ENCODE measurements at places on chromosomes 6 and 20.

DNA sequence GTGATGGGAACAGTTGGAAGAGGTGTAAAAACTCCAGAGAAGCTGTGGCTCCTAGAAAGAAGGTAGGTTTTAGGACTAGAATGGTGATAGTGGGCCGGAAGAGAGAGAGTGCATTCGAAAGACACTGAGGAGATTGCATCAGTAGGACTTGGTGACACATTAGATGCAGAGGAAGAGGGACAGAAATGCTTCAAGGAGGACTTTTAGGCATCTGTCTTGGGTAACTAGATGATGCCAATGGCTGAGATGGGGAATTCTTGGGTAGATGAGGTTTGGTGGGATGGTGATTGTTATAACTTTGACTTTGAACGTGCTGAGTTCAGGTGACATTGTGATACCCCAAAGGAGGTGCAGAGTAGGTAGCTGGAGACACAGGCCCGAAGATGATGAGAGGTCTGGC lies 196.5 kb downstream of the GMPR start:
- DNase-seq, result no peak

DNA sequence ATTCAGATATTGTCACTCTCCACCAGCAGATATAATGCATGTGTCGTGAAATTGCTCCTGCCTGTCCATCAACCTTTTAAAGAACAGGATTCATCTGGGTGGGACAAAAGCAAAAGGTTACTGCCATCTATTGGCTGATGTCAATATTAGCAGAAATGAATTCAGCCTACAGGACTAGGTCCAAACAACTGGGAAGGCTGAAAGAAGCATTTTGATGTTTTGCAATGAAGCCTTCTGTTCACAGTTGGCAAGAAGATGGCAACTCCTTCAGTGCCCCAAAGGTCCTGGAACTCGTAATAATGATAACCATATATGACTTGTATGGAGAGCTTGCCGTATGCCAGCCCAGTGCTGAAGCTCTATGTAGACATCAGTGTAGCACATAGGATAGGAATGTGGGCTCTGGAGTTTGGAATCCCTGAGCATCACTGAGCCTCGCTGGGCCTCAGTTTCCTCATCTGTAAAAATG lies 7.5 kb downstream of the BCAS1 start:
- peak; percentile 56 for DNase-seq

DNA sequence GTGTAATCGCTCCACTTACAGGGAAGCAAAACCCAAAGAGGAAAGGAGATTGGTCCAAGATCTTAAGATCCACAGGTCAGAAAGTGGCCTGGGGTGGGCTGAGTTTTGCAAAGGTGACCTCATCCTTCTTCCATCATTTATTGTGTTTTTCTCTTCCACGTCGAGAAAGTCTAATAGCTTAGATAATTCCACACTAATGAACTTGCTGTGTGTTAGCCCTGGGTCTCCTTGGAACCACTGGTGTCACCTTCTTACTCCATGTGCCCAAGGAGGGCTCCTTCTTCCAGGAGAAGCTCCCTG lies 1.7 kb downstream of the SLC13A3 start:
- DNase-seq, result no peak

DNA sequence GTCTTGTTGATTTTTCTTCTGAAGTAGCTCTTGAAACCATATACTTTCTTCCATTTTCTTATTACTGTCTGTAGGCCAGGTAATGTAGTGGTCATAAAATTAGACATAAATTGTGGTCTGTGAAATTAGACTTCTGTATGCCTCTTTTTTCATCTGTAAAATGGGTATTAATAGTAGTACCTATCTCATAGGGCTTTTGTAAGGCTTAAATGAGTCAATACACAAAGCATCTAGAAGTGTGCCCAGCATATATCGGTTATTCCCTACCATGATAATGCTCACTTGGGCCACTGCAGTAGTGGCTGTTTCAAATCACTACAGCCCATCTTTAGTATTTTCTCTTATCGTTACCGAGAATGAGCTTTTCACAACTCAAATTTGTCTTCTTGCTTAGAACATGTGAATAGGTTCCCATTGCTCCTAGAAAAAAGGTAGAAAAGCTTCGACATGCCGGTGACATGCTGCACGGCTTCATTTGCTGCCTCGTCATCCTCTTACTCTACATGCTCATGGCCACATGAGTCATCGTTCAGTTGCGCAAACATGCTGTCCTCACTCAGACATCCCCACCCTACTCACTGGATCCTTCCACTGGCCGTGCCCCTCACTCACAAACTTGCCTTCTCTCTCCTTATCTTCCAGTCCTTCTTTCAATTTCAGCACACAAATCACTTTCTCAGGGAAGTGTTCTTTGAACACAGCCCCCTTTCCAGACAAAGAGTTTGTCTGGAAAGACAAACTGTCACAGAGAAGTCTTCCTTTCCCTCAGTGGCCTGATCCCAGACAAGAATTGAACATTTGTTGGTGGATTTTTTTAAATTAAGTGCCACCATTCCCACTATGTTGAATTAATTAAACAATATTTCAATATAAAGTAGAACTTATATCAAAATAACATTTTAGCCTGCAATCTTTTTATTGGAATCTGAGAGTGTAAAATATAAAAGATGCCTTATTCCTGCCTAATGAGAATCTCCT lies 32.2 kb upstream of the ERVFRD-1 start:
- DNase-seq, result no peak

DNA sequence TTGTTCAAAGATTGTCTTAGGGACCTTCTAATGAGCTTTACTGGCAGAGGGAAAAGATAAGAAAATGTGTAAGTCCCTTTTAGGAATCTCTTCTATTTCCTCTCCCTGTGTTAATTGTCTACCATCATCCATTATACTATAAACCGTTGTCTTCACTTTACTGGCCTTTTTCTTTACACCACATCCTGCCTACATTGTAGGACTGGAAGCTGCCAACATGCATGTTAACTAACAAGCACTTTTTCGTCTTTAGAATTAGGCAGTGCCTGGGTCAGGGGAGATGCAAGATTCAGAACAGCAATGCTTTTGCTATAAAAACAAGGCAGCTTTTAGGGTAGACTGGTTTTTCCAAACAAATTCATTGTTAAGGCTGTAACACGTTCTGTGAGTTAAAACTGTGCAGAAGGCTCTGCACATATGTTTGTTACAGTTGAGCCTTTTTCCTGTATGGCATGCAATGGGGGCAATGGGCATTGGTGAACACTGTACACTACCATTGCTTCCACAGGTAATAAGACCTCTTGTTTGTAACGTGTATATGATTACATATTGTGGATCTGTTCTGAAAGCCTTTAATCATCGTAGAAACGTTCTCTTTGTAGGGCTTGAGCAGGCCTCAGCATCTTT lies 10.9 kb upstream of the PKIG start:
- no peak for DNase-seq

- no peak for DNase-seq
Measured at GRCh38 chr6:150243620-150244314, 100.9 kb downstream of the PPP1R14C start.

DNA sequence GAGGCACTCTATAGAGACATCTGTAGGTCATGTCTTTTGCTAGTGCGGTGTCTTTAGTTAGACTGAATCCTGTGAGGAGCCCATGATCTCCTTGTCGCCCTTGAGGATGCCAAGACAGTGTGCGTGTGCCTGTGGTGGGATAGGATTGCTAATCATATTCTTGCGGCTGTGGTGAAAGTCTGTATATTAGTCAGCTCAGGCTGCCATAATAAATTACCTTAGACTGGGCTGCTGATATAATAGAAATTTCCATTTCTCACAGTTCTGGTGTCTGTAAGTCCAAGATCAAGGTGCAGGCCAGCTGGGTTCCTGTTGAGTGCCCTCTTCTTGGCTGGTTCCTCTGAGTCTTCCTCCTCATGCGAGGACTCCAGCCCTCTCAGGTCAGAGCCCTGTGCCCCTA lies 141.2 kb downstream of the JARID2 start:
- no peak for DNase-seq

- DNase-seq, result no peak
Measured at GRCh38 chr20:8549192-8549591, 417.1 kb downstream of the PLCB1 start.

GRCh38 chr20:53210931-53211330 lies 238.8 kb downstream of the TSHZ2 start:
- no peak for DNase-seq

DNA sequence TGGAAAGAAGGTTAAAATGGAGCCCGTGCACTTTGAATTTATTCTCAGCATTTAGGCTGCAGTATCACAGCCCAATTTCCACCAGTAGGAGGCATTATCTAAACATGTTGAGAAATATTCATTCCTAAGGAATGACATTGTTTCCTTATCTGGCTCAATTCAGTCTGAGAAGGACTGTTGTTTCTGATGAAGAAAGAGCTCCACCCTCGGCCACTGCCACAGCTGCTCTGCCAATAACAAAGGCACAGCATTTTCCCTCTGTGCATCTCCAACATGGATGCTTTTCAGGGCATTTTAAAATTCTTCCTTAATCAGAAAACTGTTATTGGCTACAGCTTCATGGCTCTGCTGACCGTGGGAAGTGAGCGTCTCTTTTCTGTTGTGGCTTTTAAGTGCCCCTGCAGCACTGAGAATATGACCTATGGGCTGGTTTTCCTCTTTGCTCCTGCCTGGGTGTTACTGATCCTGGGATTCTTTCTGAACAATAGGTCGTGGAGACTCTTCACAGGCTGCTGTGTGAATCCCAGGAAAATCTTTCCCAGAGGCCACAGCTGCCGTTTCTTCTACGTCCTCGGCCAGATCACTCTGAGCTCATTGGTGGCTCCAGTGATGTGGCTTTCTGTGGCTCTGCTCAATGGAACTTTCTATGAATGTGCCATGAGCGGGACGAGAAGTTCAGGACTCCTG lies at the start of gene CALHM5:
TSS of gene CALHM5 (plus strand) at position 216 of the 687 bp plus-strand sequence. CDS start at position 274, 58 bp downstream.
- DNase-seq, result peak; percentile 65

- DNase-seq, result no peak
Measured at GRCh38 chr6:135018941-135019340, 35.7 kb downstream of the HBS1L start.

- DNase-seq, result peak; percentile 53
Measured at GRCh38 chr6:137589067-137589848, 95.1 kb upstream of the OLIG3 start.

- no peak for DNase-seq
Measured at GRCh38 chr20:61755971-61756845, 309.5 kb downstream of the TAF4 start.

DNA sequence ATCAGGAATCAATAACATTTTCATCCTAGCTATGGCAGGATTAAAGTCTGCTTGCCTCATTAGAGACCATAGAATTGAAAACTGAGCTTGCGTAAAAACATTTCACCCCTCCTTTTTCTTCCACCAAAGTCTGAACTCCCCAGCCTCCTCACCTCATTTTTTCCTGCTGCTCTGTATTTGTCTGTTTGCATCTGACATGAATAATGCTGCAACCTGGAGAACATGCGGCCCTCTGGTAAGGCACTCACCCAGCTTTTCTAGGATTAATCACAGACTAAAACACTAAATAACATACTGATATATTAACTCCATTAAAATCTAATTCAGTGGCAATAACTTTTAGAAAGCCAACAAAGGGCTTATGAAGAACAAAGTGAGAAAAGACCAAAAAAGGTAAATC lies 677.7 kb upstream of the NRSN1 start:
- DNase-seq, result no peak

GRCh38 chr6:15150207-15150606 lies 95.7 kb upstream of the JARID2 start:
- DNase-seq, result no peak

- DNase-seq, result no peak
Measured at GRCh38 chr20:45917790-45918141, 5.8 kb upstream of the PLTP start.

- DNase-seq, result no peak
Measured at GRCh38 chr6:164042212-164042611, 627.7 kb downstream of the QKI start.

GRCh38 chr6:114216789-114217467 lies 125.9 kb downstream of the HS3ST5 start:
- DNase-seq, result no peak
